ENCODE measurements at places on chromosomes 6 and 20. TPM values are rescaled to one million over a fixed set of nuclear protein-coding genes. Genes with fewer than 3 reads are reported as not detected.

Gene PPP1R14C
- total RNA-seq = 64.8 TPM

DNA sequence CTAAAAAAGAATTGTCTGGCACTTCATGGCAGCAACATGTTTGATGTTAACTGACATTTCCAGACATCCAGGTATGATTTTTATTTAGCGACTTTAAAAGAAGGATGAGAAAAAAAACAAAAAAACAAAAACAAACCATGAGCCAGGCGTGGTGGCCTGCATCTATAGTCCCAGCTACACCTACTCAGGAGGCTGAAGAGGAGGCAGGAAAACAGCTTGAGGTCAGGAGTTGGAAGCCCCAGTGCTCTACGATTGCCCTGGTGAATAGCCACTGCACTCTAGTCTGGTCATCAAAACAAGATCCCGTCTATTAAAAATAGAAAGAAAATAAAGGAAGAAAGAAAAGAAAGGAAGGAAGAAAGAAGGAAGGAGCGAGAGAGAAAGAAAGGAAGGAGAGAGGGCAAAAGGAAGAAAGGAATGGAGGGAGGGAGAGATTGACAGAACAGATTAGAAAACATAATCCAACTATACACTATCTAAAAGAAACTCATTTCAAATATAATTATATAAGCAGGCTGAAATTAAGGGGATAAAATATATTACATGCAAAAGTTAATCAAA is 141.6 kb downstream of the TRIM27 start:
- no peak for DNase-seq
- no peaks in the 10 kb centered on the region for H3K4me1 ChIP-seq
- H3K36me3 ChIP-seq = no peaks in the 10 kb centered on the region
- H3K27me3 ChIP-seq = peaks cover 89% of the 10 kb centered on the region
- no peak overlapping the region for H3K4me3 ChIP-seq
- no peak overlapping the region for H3K27ac ChIP-seq

- H3K4me3 ChIP-seq = no peak overlapping the region
- no peaks in the 10 kb centered on the region for H3K27me3 ChIP-seq
- no peak overlapping the region for H3K27ac ChIP-seq
- DNase-seq = no peak
- H3K4me1 ChIP-seq = peaks cover 2% of the 10 kb centered on the region
These were observed 35.3 kb downstream of the HM13 start for GRCh38 chr20:31549513-31549880.

- peaks cover 38% of the 10 kb centered on the region for H3K4me1 ChIP-seq
- H3K36me3 ChIP-seq = no peaks in the 10 kb centered on the region
- H3K4me3 ChIP-seq = no peak overlapping the region
- no peak overlapping the region for H3K27ac ChIP-seq
These were observed 6.3 kb upstream of the SIRPA start for GRCh38 chr20:1888796-1889463.

DNA sequence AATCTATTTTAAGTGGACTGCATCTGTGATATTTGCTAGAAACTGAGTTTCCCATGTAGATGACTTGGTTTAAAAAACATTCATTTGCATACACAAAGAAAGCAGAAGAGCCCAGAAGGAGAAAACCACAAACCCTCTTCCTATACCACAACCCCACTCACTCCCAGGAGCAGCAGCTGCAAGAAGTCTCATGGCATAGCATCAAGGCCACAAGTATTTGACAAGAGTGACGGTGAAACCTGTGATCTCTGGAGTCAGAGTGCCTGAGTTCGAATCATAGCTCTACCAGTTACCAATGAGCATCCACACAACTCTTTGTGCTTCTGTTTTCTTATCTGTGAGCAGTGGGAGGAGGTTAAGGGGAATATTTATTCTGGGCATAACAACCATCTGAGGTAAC is 44.7 kb upstream of the SIRPG start:
- no peaks in the 10 kb centered on the region for H3K36me3 ChIP-seq
- H3K4me3 ChIP-seq = no peak overlapping the region
- no peak for DNase-seq
- H3K4me1 ChIP-seq = no peaks in the 10 kb centered on the region

GRCh38 chr6:137044366-137045221 is at the start of gene IL20RA:
Gene IL20RA (minus strand): TSS chr6:137044965. CDS start chr6:137044728, 237 bp downstream.
- peak within 1 kb of the TSS; percentile 61 for H3K4me3 ChIP-seq
- H3K4me1 ChIP-seq = no peaks in the 10 kb centered on the region
- peak; percentile 31 for DNase-seq

DNA sequence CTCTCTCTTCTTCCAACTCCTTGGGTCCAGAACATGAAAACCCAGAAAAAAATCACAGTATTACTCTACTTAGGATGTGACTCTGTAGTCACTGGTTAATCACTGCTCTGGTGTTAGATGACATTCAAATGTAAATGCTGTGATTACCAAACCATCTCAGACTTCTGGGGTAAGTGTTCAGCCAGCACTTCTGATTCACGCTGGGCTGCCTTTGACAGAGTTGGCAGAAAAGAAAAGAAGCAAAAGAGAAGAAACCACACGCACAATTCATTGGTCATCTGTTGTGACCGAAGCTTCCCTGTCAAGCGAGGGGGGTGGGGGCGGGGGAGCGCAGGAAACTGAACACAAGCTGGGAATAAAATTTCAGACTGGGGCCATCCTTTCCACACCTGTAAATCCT is 82.7 kb downstream of the PSMG4 start:
- H3K27ac ChIP-seq = no peak overlapping the region
- no peaks in the 10 kb centered on the region for H3K27me3 ChIP-seq
- H3K4me1 ChIP-seq = peaks cover 3% of the 10 kb centered on the region
- H3K36me3 ChIP-seq = no peaks in the 10 kb centered on the region
- DNase-seq = no peak
- H3K4me3 ChIP-seq = no peak overlapping the region

Data from heart left ventricle (tissue), 16 donors.